ENCODE measurements at places on chromosomes 2 and 18.

- DNase-seq: no peak
Measured at GRCh38 chr18:8389391-8390340, 219.6 kb upstream of the RAB12 start.

DNA sequence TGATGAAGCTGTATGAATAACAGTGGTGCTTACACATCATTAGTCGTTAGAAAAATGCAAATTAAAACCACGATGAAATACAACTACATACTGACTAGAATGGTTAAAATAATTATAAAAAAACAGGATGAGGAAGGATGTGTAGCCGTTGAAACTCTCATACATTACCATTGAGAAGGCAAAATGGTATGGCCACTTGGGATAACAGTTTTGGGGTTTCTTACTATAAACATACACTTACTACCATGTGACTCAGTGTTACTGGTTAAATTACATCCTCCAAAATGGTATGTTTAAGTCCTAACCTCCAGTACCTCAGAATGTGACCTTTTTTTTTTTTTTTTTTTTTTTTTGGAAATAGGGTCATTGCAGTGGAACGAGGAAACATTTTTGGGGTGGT is 58.4 kb downstream of the UBE2E3 start:
- DNase-seq: no peak

DNA sequence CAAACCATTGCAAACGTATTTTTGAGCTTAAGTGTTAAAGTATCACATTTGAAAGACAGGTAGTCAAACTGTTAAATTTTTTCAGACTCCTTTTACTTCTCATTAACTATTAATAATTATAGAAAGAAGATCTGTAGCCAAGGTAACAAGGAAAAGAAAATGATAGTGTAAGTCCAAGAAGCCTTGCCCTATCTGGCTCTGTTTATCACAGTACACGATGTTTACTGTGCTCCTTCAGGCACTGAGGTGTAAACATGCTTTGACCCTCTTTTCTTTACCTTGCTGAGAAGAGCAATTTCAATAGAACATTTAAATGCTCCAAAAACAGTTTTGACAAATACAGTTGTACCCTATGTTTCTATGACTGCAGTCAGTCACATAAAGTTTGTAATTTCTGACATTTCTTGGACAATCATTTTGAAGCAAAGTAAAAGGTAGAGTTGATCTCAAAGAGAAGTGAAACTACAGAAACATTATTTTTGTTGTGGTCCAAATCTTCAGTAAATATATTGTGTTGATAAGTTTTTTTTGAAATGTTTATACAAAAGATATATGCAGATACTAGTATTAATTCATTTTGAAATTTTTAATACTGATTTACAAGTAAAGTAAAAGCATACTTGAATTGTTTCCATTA is 152.6 kb upstream of the KYNU start:
- DNase-seq: no peak

DNA sequence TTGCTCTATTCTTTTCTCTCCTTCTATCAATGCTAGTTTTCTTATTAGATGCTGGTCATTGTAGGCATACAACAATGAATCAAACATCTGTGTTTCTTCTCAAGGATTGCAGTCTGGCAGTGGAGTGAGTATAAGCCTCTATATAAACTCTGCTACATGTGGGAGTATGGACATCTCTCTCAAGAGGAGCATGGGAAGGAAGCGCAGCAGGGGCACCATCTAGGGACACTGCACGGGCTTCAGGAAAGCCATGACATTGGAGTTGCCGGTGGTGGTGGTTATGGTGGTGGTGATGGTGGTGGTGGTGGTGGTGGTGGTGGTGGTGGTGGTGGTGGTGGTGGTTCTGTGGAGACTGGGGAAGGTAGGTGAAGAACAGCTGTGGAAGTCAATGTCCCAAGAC is 462.6 kb downstream of the RNF144A start:
- no peak for DNase-seq

Measured in activated gamma-delta T cell treated with Interleukin-2 at 50 U/mL for 16 hours (primary cell).